Activated naive CD4-positive, alpha-beta T cell treated with anti-CD3 and anti-CD28 coated beads, Interleukin-2, amount 10 ng/mL, durations not matched to agents 7 days and 5 days (primary cell): ENCODE measurements at places on chromosomes 1 and 21.
A peak's percentile ranks its signal among the peaks of the same experiment; 100 is the strongest.

GRCh38 chr1:53341521-53341895 lies 13.6 kb upstream of the LRP8 start:
- no peak for DNase-seq
- no peaks in the 10 kb centered on the region for H3K36me3 ChIP-seq
- no peak overlapping the region for H3K27ac ChIP-seq
- H3K4me3 ChIP-seq: no peak overlapping the region

DNA sequence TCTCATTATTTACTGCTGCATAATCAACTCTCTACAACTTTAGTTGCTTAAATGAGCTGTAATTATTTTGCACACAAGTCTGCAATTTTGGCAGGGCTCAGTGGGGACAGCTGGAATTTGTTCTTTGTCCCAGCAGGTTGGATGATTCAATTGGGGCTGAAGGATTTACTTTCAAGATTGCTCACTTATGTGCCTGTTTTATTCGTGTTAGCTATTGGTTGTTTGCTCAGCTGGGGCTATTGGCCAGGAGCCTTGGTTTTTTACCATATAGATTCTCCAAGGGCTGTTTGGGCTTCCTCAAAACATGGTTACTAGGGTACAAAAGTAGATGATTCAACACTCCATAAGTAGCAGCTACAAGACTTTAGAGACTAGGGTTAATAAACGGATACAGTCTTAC lies 13.4 kb downstream of the OR10R2 start:
- H3K4me1 ChIP-seq: no peaks in the 10 kb centered on the region
- H3K27ac ChIP-seq: no peak overlapping the region
- DNase-seq: no peak
- no peaks in the 10 kb centered on the region for H3K36me3 ChIP-seq
- H3K27me3 ChIP-seq: peaks cover 5% of the 10 kb centered on the region

DNA sequence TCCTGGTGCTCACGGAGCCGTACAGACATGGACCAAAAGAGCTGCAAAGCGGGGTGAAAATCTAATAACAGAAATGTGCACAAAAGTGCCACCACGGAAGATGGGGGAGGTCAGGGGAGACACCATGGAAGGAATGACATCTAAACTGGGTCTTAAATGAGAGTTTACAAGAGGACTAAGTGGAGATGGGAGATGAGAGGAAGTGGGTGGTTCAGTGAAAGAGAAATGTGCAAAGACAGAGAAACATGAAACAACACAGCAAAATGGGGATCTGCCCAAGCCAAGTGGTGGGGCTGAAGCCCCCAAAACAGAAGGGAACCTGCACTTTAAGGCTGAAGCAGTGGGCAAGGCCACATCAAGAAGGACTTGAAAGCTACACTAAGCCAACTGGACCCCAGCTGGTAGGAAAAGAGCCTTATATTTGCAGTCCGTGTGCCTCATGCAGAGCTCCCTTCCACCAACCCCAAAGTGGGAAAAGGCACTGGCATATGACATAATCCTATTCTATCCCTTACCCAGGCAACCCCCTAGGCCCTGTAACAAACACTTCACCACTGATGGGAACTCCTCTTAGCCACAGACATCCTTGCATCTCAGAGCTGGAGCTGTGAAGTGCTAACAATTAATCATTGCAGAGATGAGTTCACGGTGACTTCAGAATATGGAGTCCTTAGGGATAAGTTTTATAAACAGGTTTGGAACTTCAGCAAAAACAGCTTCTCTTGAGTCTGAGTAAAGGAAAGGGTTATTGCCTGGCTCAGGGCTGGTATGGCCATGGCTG lies 198.6 kb upstream of the EDN2 start:
- peak overlapping the region; percentile 76 for H3K27ac ChIP-seq
- peak; percentile 22 for DNase-seq
- H3K36me3 ChIP-seq: peaks cover 4% of the 10 kb centered on the region
- H3K4me3 ChIP-seq: peak overlapping the region; percentile 19
- no peaks in the 10 kb centered on the region for H3K27me3 ChIP-seq
- H3K4me1 ChIP-seq: peaks cover 94% of the 10 kb centered on the region

DNA sequence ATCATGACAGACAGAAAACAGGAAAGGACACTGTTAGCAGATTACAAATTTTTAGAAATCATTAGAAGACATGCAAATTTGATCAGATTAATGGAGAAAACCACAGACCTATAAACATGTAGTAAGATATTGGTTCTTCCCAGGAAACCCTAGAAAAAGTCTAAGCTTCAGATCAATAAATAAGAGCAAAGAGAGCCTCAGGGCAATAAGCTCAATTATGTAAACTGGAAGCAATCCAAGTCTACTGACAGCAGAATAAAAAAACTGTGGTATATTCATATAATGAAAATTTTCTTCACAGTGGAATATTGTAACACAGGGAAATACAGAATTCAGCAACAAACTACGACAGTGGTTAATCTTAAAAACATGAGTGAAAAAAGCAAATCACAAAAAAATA lies 36.3 kb downstream of the NRDC start:
- H3K36me3 ChIP-seq: peaks cover 35% of the 10 kb centered on the region
- no peaks in the 10 kb centered on the region for H3K27me3 ChIP-seq
- H3K4me1 ChIP-seq: peaks cover 22% of the 10 kb centered on the region
- no peak for DNase-seq

DNA sequence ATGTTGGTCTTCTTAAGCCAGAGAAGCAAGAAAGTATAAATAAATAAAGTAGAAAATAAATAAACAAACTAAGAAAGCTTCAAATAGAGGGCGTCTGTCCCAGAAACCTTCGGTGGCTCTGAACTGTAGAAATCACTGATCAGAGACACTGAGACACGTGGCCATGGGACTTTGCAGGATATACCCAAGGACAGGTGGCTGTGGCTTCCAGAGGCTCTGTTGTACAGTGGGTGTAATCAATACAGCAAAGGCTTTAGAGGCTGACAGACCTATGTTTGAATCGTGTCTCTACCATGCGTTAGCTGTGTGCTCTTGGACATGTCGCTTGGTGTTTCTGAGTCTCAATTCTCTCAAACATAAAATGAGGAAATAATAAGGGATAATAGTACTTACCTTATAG lies 41.0 kb upstream of the EPS15 start:
- no peak overlapping the region for H3K27ac ChIP-seq
- DNase-seq: no peak
- no peaks in the 10 kb centered on the region for H3K4me1 ChIP-seq
- H3K27me3 ChIP-seq: no peaks in the 10 kb centered on the region
- no peaks in the 10 kb centered on the region for H3K36me3 ChIP-seq
- no peak overlapping the region for H3K4me3 ChIP-seq

- no peak for DNase-seq
- no peaks in the 10 kb centered on the region for H3K27me3 ChIP-seq
- no peaks in the 10 kb centered on the region for H3K4me1 ChIP-seq
- no peaks in the 10 kb centered on the region for H3K36me3 ChIP-seq
Measured at GRCh38 chr1:98437540-98437939, 224.0 kb upstream of the SNX7 start.

GRCh38 chr21:45997495-45998275 lies 16.1 kb downstream of the COL6A1 start:
- H3K4me1 ChIP-seq: no peaks in the 10 kb centered on the region
- no peak overlapping the region for H3K27ac ChIP-seq
- DNase-seq: peak; percentile 13
- no peaks in the 10 kb centered on the region for H3K36me3 ChIP-seq

DNA sequence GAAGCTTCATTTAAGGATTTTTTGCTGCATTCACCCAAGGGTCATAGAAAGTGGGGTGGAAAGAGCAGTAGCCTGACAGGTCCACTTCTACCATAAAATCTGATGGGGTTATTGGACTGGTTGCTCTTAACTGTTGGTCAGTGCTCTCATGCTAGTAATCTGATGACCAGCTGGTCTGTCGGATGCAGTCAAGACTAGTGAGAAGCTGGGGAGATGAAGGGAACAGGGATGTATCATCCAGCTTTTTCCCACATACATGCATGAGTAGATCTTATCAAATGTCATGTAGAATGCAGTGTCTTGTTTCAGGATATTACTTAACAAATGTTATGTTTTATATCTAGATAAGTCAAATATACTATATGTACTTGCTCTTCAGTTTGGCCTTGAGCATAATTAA lies 11.1 kb downstream of the ATP1B1 start:
- H3K27me3 ChIP-seq: peaks cover 3% of the 10 kb centered on the region
- peaks cover 4% of the 10 kb centered on the region for H3K4me1 ChIP-seq
- H3K27ac ChIP-seq: no peak overlapping the region
- no peak overlapping the region for H3K4me3 ChIP-seq
- DNase-seq: no peak

GRCh38 chr1:239483391-239483790 lies 97.0 kb downstream of the CHRM3 start:
- no peak overlapping the region for H3K27ac ChIP-seq
- no peaks in the 10 kb centered on the region for H3K4me1 ChIP-seq
- H3K4me3 ChIP-seq: no peak overlapping the region
- DNase-seq: no peak
- H3K36me3 ChIP-seq: no peaks in the 10 kb centered on the region

- no peak overlapping the region for H3K4me3 ChIP-seq
- peaks cover 19% of the 10 kb centered on the region for H3K4me1 ChIP-seq
- H3K36me3 ChIP-seq: no peaks in the 10 kb centered on the region
- no peak overlapping the region for H3K27ac ChIP-seq
Measured at GRCh38 chr1:156899956-156900718, 6.6 kb downstream of the PEAR1 start.

DNA sequence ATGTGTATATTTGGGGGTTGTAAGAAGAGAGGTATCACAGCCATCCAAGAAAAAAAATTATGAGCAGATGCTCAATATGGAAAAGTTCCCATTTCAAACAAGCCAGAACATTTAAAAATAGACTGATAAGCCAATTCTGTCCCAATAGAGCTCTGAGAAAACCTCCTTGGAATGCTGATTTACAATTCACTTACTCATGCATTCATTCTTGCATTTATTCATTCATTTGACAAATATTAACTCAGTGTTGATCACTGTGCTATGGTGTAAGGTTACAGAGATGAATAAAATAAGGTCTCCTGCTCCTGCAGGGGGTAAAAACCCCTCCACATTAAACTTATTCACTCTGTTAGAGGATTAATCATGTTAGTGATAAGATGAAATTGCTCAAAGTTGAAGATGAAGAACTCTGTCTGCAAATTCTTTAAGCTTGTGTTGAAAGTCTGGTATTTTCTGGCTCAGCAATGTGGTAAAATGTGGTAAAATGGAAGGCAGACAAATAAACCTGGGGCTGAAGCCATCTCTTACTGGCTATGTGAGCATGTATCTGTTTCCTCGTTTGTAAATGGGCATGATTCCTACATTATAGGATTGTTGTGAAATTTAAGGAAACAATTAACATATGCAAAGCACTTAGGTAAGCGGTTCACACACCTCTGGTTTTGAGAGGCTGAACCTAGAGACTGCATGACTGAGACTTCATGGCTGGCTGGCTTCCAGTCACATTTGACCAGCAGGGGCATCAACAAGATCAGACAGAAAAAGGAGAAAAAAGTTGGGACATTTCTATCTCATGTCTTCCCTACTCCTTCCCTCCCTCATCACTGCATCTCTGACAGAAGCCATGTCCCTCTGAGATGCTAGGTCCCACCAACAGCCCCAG lies 45.0 kb upstream of the DAB1 start:
- DNase-seq: no peak
- no peak overlapping the region for H3K4me3 ChIP-seq
- H3K27ac ChIP-seq: no peak overlapping the region
- H3K27me3 ChIP-seq: no peaks in the 10 kb centered on the region

GRCh38 chr1:8951231-8951630 lies 5.6 kb downstream of the CA6 start:
- H3K27me3 ChIP-seq: no peaks in the 10 kb centered on the region
- peak overlapping the region; percentile 83 for H3K27ac ChIP-seq
- peaks cover 73% of the 10 kb centered on the region for H3K4me1 ChIP-seq
- no peak overlapping the region for H3K4me3 ChIP-seq
